ENCODE measurements at places on chromosomes 3 and 15. TPM values are rescaled to one million over a fixed set of nuclear protein-coding genes. Genes with fewer than 3 reads are reported as not detected.

ZNF717 gene
- polyA plus RNA-seq: 2.4 TPM

ENTPD3 gene
- polyA plus RNA-seq: 1.7 TPM

TLNRD1 gene
- 6.7 TPM for polyA plus RNA-seq

SH3GL3 gene
- not detected for polyA plus RNA-seq

TF gene
- 72.4 TPM for polyA plus RNA-seq

CCDC33 gene
- polyA plus RNA-seq: not detected

EAF1 gene
- polyA plus RNA-seq: 11.2 TPM

PIERCE2 gene
- 7.4 TPM for polyA plus RNA-seq

FETUB gene
- polyA plus RNA-seq: not detected

PLXNB1 gene
- 31.2 TPM for polyA plus RNA-seq

MYLK gene
- polyA plus RNA-seq: 33.0 TPM

CCR9 gene
- polyA plus RNA-seq: not detected

GASK1A gene
- 4.5 TPM for polyA plus RNA-seq

NOX5 gene
- polyA plus RNA-seq: 0.02 TPM

NANOGP8 gene
- polyA plus RNA-seq: not detected

ARPP21 gene
- polyA plus RNA-seq: 3.5 TPM

BRK1 gene
- polyA plus RNA-seq: 293 TPM

CCR2 gene
- 0.11 TPM for polyA plus RNA-seq

CHDH gene
- polyA plus RNA-seq: 0.92 TPM

ZBED2 gene
- polyA plus RNA-seq: not detected

AHSG gene
- polyA plus RNA-seq: not detected

U2SURP gene
- 25.1 TPM for polyA plus RNA-seq

SAXO2 gene
- polyA plus RNA-seq: 3.3 TPM

Data from adipose tissue (tissue), 3 donors.